ENCODE measurements at places on chromosomes 6 and 20. TPM values are rescaled to one million over a fixed set of nuclear protein-coding genes. Genes with fewer than 3 reads are reported as not detected.
A peak's percentile ranks its signal among the peaks of the same experiment; 100 is the strongest.

Gene SUN5
- total RNA-seq: not detected

DNA sequence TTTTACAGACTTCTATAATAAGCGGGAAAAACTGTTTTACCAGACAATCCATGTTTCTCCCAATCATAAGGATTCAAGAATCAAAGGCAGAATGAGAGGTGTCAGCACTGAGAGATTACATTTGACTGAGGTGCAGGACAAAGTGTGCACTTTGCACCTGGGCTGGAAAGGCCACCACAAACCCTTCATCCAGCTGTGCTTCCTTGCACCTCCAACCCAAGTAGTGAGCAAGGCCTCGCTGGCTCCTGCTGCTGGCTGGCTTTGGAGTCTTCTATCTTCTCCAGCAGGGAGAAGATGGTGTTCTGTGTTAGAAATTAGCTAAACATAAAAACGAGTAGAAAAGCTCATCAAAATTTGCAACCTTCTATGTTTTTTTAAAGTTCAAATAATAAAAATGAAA is 77.7 kb downstream of the CHD6 start:
- DNase-seq: no peak

DNA sequence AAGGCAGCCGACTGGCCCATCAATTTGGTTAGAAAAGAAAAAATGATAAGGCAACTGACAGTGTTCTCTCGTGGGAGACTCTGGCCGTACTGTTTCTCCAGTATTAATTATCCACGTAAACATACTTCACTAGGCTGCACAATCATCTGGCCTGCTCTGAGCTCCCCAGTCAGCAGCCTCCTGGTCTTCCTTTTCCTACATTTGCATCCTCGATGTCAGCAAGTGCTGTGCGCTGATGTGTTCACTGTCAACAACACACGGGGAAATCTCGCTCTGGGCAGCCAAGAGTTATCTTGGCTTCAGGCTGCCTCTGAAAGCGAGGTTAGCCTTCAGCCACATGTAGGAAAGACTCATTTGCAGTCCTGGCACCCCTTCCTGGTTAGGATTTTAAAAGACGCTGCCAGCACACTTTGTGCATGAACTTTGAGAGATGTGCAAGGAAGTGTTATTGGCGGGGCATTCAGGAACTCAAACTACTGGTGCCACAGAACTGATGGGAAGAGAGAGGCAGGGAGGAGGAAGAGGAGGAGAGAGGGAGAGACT is 460.5 kb upstream of the ARID1B start:
- no peak for DNase-seq

DNA sequence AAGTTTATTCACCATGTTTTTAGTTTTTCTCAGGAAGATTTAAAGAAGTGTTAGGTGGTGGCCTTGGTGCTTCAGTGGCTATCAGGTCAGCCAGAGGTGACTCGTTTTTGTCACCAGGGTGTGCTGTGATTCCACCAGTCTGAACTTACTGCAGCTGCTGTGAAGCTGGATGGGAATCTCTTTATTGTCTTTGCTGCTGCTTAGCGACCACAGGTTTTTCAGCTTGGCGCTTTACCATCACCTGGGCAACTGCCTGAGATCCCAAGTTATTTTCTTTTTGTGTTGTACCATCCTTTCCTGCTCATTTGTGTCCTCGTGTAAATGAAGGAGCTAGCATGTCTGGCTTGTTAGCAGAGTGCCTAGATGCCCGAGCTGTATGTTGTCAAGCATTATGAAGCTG is 146.9 kb downstream of the MACROD2 start:
- DNase-seq: peak; percentile 58

Gene BHLHE23
- total RNA-seq: not detected

Gene IL20RA
- total RNA-seq: 15.1 TPM

Gene ARFGEF3
- 17.6 TPM for total RNA-seq

GRCh38 chr6:23339268-23339667 is 769.9 kb downstream of the HDGFL1 start:
- DNase-seq: no peak

Gene RSPO3
- total RNA-seq: 3.4 TPM

- DNase-seq: no peak
Observed at GRCh38 chr6:154993026-154993425, 2.1 kb upstream of the TIAM2 start.

Gene ZFP57
- 0.12 TPM for total RNA-seq

- DNase-seq: no peak
Observed at GRCh38 chr20:7031222-7031621, 263.7 kb downstream of the BMP2 start.

Gene SMOC2
- 213 TPM for total RNA-seq

Gene FAM209B
- total RNA-seq: 0.32 TPM
